Amniotic epithelial cell (primary cell): ENCODE measurements at places on chromosomes 16 and 17.

DNA sequence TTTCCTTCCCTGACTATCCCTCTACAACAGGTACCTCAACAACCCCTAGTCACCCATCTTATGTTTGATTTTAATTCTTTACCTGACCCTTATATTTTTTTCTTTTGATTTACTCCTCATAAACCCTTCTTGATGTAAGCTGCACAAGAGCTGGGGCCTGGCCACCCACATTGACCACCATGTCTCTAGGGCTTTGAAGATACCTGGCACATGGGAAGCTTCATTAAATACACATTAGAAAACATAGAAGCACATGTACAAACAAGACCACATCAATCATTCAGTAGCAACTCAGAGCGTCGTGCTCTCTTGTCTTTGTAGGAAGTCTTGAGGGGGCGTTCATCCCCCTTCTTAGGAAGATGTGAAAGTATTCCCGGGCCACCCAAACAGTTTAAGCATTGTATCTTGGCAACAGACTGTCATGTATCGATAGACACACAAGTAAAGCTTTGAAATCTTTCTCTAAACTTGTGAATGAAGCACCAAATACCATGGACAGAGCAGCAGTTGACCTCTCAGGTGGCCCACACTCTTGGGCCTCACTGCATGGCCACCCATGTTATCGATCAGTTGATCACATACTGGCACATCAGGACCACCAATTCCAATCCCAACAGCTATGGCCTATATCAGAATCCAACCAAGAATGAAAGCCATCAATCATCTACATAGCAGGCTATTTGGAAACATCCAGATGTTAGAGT is 183.6 kb downstream of the ZFHX3 start:
- DNase-seq, result no peak

GRCh38 chr17:8223356-8224126 is 13.2 kb upstream of the AURKB start:
- DNase-seq, result peak; percentile 19

DNA sequence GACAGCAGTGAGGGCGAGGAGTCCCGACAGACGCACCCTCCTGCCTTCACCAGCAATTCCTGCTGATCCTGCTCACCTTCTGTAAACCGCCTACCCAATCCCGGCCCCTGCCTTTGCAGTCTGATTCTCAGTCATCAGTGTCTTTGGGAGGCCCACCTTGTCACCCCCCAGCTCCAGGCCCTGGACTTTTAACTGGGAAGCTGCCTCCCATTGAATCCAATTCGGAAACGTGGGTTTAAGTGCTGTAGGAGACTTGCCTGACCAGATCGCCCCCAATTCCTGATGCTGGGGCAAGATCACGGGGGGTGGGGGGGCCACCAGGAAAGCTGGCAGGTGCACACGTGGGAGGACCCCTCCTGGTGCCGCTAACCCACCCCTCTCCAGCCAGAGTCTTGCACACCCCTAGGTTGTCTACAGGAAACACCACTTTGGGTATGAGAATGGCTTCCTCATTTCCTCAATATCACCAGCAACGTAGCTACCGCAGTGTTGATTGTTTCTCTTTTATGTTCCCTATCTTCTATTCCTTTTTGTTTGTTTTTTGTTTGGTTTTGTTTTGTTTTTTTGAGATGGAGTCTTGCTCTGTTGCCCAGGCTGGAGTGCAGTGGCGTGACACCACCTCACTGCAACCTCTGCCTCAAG is 46.6 kb upstream of the CMIP start:
- DNase-seq, result no peak

GRCh38 chr16:10981697-10982216 is 37.4 kb downstream of the CLEC16A start:
- DNase-seq, result no peak

- DNase-seq, result peak; percentile 73
These were observed 27.2 kb downstream of the LLGL2 start for GRCh38 chr17:75552425-75553294.

- no peak for DNase-seq
These were observed 457.9 kb downstream of the SLC39A11 start for GRCh38 chr17:72634621-72635020.

GRCh38 chr17:28937044-28937729 is 14.1 kb downstream of the PHF12 start:
- DNase-seq, result peak; percentile 74

- DNase-seq, result no peak
These were observed 399.4 kb upstream of the C16orf82 start for GRCh38 chr16:26667307-26667706.

DNA sequence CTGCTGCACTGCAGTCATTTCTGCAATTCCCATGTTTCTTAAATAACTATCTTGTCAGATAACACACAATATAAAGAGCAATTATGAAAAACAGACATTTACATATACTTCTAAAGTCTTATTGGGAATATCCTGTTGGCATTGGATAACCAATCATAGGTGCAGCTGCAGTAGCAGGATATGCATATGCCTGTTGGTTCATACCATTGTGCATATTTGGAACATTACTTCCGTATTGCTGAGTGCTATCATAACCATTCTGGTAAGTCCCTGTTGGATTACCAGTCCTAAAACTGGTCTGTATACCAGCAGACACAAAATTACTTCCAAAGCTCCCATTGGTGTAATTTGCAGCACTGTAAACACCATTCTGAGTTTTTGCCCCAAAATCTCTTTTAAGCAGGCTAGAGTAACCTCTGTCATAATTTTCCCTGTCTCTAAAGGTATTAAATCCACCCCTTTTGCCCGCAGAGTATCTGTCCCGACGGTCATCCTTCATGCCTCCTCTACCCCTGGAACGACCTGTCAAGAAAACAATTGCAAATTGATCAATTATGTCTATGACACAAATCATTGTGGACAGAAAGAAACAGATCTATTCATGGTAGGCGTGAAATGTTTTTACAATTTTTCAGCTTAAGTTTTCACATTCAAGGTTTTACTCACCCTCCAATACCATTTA is 3.1 kb upstream of the POLG2 start:
- no peak for DNase-seq

DNA sequence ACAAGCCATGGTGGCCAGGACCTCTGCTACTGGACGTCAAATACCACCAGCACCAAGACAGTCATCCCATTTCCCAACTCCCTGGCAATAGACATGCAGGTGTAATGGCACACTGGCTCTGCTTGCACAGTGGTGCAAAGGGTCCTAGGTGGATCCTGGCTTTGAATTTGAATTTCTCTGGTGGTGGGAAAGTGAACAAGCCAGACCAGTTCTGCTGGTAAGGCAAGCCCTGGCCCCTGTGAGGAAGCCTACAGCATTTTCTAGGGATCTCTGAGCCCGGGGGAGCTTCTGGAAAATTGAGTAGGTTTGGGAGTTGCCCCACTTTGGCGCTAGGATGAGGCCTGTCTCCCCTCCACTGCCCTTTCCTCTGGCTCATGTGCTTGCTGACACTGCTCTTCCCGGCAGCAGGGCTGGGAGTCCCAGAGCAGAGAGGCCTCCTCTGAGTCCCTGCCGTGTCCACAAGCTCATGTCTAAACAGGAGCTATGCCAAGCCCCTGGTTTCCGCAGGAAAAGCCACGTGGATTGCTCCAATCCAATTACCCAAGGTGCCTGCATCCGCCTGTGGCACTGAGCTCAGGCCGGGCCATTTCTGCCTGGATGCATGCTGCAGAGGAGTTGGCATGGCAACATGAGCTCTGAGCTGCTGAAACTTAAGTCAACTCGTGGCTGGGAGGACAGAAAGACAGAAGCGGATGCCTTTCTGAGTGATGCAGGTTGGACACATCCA is 67.0 kb downstream of the PRMT7 start:
- no peak for DNase-seq

GRCh38 chr17:74011966-74012365 is 191.5 kb upstream of the RPL38 start:
- DNase-seq, result no peak

- peak; percentile 78 for DNase-seq
These were observed 18.7 kb upstream of the JPH3 start for GRCh38 chr16:87583453-87584131.

DNA sequence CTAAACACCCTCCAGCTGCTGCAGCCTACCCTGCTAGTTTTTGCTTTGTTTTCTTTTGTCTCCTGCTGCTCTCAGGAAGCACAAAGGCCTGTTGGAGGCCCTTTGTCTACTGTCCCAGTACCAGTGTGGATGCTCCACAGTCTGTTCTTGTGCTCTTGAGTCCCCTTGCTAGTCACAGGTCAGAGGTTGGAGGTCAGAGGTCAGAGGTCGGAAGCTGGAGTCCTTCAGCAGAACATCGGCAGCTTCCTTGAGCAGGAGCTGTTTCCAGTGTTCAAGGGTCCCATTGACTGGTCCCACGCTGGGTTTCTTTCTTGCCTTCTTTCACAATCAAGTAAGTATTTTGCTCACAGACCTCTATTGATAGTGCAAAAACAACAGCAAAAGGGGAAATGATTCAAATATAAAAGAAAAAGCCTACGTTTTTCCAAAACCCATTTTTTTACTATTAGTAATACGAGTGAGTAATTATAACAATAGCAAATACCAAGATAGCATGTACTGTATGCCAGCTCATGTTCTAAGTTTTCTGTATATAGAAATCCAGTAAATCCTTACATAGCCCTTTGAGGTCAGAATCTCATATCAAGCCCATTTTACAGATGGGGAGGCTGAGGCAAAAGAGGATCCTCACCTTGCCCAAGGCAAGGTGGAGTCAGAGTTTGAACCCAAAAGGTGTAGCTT is 10.9 kb upstream of the IL34 start:
- DNase-seq, result peak; percentile 78

DNA sequence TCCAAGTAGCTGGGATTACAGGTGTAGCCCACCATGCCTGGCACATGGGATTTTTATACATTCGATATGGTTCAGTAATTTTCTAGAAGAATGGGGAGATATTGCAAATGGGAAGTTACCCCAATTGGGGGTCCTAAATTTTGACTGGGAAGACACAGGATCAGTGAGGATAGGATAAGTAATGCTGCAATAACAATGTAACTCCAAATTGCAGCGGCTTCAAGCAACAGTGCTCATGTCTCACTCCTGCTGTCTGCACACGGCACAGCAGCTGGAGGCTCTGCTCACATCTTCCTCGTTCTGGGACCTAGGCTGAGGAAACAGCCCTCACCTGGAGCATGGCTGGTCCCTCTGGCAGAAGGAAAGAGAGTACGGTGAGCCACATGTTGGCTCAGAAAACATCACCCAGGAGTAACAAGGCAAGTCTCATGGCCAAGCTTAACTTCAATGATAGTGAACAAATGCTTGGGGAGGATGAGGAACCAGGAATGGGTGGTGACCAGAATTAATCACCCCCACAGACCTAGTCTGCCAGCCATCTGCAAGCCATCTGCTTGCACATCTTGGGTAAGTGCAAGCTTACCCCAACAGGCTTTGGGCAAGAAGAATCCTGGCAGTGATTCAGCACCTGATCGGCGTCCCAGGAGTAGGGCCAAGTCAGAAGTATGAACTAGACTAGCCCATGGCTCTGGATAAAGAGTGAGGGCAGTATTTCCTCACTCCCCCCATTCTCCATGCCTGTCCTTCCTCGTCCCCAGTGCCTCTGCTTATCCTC is 229.2 kb downstream of the COPRS start:
- DNase-seq, result peak; percentile 36

DNA sequence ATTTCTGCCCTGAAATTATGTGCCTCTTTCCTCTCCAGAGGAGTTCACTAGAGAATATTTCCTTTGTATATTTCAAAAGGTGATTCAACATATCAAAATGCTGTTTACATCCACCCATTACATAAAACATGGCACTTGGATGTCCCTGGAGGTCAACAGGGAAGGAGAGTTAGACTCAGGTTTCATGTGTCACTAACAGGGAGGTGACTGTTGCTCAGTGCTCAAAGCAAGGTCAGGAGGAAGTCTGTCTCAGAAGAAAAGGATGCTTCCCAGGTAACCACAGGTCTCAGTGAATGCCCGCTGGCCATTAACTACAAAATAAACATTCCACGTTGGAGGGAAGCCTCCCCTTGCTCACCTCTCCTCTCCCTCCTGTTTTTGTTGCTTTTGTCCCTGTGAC is 198.6 kb downstream of the AXIN2 start:
- DNase-seq, result peak; percentile 4

DNA sequence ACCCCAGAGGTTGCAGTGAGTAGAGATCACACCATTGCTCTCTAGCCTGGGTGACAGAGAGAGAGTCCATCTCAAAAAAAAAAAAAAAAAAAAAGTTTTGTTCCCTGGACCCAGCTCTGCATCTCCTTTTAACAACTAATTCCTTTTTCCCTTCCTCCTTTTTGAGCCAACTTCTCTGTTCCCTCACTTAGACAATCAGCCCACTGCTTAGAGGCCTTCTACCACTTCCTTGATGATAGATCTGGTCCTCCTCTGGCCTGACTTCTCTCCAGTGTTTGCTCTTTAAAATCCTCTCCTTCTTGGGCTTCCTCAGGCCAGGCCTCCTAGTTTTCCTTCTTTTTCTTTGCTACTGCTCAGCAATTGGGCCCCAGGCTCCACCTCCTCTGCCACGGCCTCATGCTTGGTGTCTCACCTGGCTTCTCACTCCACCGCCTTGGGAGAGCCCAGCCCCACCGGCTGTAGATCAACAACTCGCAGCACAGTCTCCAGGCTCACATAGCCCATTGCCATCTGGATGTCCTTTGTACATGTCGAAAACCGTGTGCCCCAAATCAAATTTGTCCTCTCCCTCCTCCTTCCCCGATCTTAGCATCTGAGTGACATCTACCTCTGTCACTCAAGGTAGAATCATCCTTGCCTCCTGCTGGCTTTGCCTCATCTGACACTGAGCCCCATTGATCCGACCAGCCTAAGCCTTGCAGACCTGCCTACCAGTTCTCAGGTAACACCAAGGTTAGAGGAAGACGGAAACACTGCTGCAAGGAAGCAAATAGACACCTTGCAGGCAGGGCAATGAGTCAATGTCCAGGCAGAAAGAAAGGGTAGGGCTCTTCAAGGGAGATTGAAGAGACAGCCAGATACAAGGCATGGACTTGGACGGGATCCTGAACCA is 17.4 kb downstream of the ARHGAP27 start:
- no peak for DNase-seq

GRCh38 chr17:76826330-76827068 is 41.7 kb upstream of the MGAT5B start:
- DNase-seq, result peak; percentile 14

GRCh38 chr16:67150047-67150832 is 558 bp downstream of the B3GNT9 start:
- peak; percentile 76 for DNase-seq

GRCh38 chr16:30700491-30700890 is 1.5 kb downstream of the SRCAP start:
- peak; percentile 81 for DNase-seq

DNA sequence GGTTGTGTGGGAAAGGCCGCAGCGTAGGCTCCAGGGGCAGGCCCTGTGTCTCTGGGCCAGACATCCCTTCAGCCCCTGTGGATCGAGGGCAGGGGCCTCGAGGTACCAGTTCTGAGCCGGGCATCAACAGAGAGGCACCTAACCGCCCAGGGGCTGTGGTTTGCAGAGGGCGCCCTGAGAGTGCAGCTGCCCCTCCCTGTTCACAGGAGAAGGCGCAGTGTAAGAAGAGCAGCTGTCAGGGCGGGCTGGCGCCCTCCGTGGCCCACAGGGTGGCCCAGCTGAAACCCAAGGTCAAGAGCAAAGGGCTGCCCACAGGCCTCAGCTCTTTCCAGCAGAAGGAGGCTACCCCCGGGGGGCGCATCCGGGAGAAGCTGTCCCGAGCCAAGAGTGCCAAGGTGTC is 56.5 kb downstream of the ACTG1 start:
- no peak for DNase-seq
